ENCODE measurements at places on chromosomes 3 and 15. TPM values are rescaled to one million over a fixed set of nuclear protein-coding genes. Genes with fewer than 3 reads are reported as not detected.

GADL1 gene
- total RNA-seq = not detected

STAG1 gene
- total RNA-seq = 44.1 TPM

HCLS1 gene
- total RNA-seq = 1.0 TPM

CPNE9 gene
- total RNA-seq = not detected

HDC gene
- not detected for total RNA-seq

MITF gene
- 25.3 TPM for total RNA-seq

FANCD2 gene
- 9.3 TPM for total RNA-seq

CYP8B1 gene
- total RNA-seq = not detected

- no peak for DNase-seq
- H3K27ac ChIP-seq = no peak overlapping the region
- no peaks in the 10 kb centered on the region for H3K36me3 ChIP-seq
- no peak overlapping the region for H3K4me3 ChIP-seq
- H3K27me3 ChIP-seq = peaks cover 19% of the 10 kb centered on the region
Observed at GRCh38 chr3:139264375-139264774, 79.4 kb upstream of the MRPS22 start.

- 0 out of 2 replicates have a peak, but pooled peaks cover under 1% of the 10 kb centered on the region for H3K27me3 ChIP-seq
- peaks cover 35% of the 10 kb centered on the region for H3K4me1 ChIP-seq
- H3K4me3 ChIP-seq = no peak overlapping the region
Observed at GRCh38 chr15:27730868-27731267, 368.2 kb downstream of the OCA2 start.

DNA sequence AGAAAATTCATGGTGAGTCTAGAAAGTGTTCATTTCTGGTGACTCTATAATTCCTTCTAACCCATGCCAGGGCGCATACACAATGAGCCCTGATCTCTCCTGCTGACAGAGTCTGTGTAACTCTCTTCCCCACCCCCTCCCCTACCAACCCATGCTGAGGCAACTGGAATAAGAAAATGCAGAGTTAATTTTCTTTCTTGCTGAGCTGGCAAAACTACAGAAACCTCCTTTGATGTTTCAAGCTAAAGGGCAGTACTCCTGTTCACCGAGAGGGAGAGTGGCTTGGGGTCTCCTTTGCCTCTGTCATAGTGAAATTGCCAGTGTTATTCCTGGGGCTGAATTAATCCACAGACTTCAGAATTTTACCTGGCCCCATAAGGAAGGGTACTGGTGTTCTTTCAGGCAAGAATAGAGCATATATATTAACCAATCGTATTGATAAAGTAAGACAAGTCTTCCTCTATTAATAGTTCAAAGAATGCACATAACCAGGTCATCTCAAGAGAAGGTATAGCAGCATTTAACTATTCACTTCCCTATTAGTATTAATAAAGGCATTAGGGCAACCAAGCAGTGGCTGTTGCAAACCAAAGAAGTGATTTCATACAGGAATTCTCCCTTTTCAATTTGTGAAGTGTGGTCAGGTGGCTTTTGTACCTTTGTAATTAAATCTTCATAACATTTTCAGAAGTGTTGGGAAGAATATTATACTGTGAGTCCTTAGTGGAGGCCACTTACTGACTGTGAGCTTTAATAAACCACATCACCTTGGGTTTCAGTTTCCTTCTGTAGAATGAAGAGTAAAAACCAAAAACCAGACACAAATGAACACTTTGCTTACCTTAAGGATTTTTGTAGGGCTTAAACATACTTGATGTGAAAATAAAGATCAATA, 4.1 kb downstream of the GAP43 start:
- peaks cover 20% of the 10 kb centered on the region for H3K27me3 ChIP-seq
- H3K27ac ChIP-seq = no peak overlapping the region
- H3K4me1 ChIP-seq = peaks cover 12% of the 10 kb centered on the region

- H3K4me1 ChIP-seq = peaks cover 79% of the 10 kb centered on the region
- no peak for DNase-seq
- peaks cover 5% of the 10 kb centered on the region for H3K36me3 ChIP-seq
- H3K4me3 ChIP-seq = no peak overlapping the region
- no peak overlapping the region for H3K27ac ChIP-seq
Observed at GRCh38 chr15:39502082-39502447, 78.8 kb upstream of the THBS1 start.

GRCh38 chr15:95175914-95176658, 944.7 kb downstream of the MCTP2 start:
- no peak overlapping the region for H3K27ac ChIP-seq
- no peaks in the 10 kb centered on the region for H3K27me3 ChIP-seq
- H3K36me3 ChIP-seq = peaks cover 14% of the 10 kb centered on the region
- no peak overlapping the region for H3K4me3 ChIP-seq

DNA sequence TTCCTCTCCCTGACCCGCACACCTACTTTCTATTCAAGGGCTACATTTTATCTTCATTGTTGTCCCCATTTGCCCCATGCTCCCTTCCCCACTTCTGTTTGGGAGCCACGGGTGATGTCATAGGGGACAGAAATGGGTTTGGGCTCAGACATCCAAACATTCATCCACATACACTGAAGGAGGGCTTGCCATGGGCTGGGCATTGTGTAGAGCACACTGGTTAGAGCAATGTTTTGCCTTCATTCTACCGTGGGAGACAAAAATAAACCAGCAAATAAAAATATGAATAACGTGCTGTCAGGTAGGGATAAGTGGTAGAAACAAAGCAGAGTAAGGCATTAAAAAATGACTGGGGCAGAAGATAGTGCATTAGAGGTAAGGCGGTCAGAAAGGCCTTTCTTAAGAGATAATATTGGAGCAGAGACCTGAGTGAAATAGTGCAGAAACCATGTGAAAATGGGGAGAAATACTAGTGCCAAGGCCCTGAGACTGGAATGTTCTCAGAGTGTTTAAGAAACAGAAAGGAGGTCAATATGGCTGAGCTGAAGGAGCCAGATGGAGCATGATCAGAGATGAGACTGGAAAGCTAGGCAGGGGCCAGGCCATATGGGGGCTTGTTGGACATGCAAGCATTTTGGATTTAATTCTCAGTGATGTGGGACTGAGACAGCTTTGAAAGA, 40.9 kb upstream of the CLSTN2 start:
- H3K27ac ChIP-seq = no peak overlapping the region
- H3K4me1 ChIP-seq = no peaks in the 10 kb centered on the region
- H3K27me3 ChIP-seq = no peaks in the 10 kb centered on the region
- DNase-seq = no peak
- H3K36me3 ChIP-seq = no peaks in the 10 kb centered on the region

DNA sequence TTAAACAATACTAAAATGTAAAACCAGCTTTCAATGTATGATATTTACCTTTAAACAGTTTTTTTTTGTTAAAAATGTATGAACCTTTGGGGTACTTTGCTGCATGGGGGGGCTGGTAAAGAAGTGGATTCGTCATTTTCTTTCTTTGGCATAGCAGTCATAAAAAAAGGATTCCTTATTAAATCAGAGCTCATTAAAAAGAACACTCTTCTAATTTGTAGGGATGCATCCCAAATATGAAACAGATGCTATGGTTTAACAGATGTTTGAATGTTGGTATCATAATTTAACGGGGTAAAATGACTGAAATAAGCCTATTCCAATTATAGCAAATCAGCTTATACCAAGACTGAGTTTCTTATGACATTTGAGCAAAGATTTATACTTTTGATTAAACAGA, 234.4 kb downstream of the BBX start:
- H3K36me3 ChIP-seq = no peaks in the 10 kb centered on the region
- H3K27ac ChIP-seq = no peak overlapping the region
- DNase-seq = no peak
- H3K27me3 ChIP-seq = peaks cover 2% of the 10 kb centered on the region

DNA sequence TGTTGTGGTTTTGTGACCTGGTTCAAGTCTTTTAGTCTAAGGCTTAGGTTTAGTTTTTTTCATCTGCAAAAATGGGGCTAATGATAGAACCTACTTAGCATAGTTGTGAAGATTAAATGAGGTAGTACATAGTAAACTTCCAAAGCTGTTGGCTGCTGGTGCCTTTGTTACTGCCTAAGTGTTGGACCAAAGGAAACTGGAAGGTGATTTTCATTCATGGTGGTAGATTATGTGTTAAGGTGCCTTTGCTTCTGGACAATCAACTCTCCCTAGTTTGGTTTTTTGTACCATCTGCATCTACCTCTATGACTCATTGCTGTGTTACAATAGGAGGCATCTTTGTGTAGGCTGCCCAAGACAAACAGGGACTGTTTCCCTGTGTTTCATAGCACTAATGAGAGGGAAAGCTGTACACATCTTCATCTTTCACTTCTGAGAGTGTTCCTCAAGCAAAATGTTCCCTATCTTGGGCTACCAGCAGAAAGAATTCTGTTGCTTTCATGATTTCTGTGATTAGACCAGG, 3.2 kb downstream of the MAP2K1 start:
- peak overlapping the region; percentile 32 for H3K4me3 ChIP-seq
- peaks cover 59% of the 10 kb centered on the region for H3K4me1 ChIP-seq
- H3K27ac ChIP-seq = peak overlapping the region; percentile 55

DNA sequence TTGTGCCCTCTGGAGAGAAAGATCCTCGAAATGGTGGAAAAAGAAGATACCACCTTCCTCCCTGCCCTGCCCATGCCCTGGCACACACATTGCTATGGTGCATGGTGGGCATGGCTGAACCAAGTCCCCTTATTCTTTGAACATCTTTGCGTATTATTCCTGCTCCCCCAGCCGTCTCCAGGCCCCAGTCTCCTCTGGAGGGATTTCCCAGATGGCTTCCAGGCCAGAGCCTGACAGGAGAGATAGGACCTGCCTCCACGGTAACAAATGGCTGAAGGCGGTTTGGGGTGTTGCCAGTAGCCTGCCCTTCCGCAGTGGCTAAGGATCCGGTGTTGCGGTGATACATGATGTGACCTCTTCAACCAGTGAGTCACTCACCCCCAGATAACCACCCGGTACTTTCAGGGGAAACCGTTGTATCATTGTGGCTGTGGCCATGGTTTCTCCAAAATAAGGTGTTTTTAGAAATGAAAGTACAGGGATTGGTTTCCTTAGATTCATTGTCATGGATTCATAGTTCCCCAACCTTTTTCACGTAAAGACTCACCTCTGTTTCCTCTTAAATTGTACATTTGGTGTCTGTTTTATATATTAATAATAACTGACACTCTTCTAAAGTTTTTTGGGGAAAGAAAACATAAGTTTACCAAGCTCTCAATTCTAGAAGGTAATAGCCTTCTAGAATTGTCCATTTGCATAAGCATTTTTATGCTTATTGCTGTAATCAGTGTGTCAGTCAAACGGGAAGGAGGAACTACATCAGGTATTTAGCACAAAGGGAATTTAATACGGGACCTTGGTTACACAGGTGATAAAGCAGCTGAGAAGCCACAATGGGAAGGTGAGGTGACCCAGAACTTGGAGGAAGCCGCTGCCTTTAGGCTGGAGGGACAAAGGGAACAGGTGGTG, 25.9 kb downstream of the SMAD3 start:
- peaks cover 83% of the 10 kb centered on the region for H3K4me1 ChIP-seq
- peak; percentile 93 for DNase-seq
- peaks cover 6% of the 10 kb centered on the region for H3K27me3 ChIP-seq
- peaks cover 60% of the 10 kb centered on the region for H3K36me3 ChIP-seq

DNA sequence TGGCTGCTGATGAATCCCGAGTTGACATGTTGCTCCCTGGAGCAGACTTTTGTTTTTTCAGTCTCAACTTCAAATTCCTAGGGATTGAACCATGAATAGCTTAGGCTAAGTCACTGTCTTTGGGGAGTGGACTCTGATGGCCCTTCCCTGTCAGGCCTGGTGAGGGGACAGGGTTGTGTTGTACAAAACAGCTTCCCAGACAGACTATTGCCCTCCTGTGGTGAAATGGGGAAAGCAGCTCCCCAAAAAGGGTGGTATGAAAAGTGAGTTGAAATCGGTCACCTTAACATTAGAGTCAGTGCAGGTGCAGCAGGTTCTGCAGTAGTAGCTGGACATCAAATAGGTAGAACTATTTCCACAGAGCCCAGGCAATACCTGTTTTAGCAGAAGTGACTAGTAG, 775.6 kb downstream of the ROBO2 start:
- H3K36me3 ChIP-seq = no peaks in the 10 kb centered on the region
- H3K4me3 ChIP-seq = no peak overlapping the region
- no peaks in the 10 kb centered on the region for H3K27me3 ChIP-seq
- no peaks in the 10 kb centered on the region for H3K4me1 ChIP-seq

All from HFFc6 (cell line).